ENCODE measurements at places on chromosomes 7 and 10. TPM values are rescaled to one million over a fixed set of nuclear protein-coding genes. Genes with fewer than 3 reads are reported as not detected.

The OSBPL3 gene
- 13.5 TPM for total RNA-seq

The NPY gene
- total RNA-seq = not detected

The PRLHR gene
- total RNA-seq = not detected

The EZH2 gene
- total RNA-seq = 15.5 TPM

The UCMA gene
- not detected for total RNA-seq

The SEMA3E gene
- total RNA-seq = 0.45 TPM

The FGFR2 gene
- 0.34 TPM for total RNA-seq

The FRMD4A gene
- total RNA-seq = 28.4 TPM

The KCP gene
- 0.17 TPM for total RNA-seq

The FUOM gene
- 32.7 TPM for total RNA-seq

The ABLIM1 gene
- total RNA-seq = 0.59 TPM

The GRM3 gene
- total RNA-seq = not detected

The STEAP1B gene
- total RNA-seq = 23.0 TPM

The SLC13A4 gene
- 0.59 TPM for total RNA-seq

The SAP25 gene
- 0.34 TPM for total RNA-seq

The DGKB gene
- not detected for total RNA-seq

The VTI1A gene
- 21.9 TPM for total RNA-seq

The HABP2 gene
- not detected for total RNA-seq

The PTN gene
- total RNA-seq = 34.3 TPM

The PAX4 gene
- total RNA-seq = not detected

The CUBN gene
- 0.89 TPM for total RNA-seq

The LRRTM3 gene
- not detected for total RNA-seq

The RBP3 gene
- total RNA-seq = not detected

The EBLN1 gene
- total RNA-seq = not detected

The FAM237B gene
- total RNA-seq = not detected

The AGR3 gene
- total RNA-seq = not detected

The TRIM4 gene
- total RNA-seq = 15.6 TPM

The HSPA12A gene
- 4.7 TPM for total RNA-seq

The PTPRN2 gene
- total RNA-seq = 0.74 TPM

The HMX2 gene
- not detected for total RNA-seq

The FAM20C gene
- total RNA-seq = 137 TPM
